Stimulated activated CD4-positive, alpha-beta T cell treated with anti-CD3 and anti-CD28 coated beads, Interleukin-2, amount 100 ng/mL, for 24 hours (primary cell): ENCODE measurements at places on chromosomes 2 and 18.

GRCh38 chr2:149877913-149878312 is 290.3 kb upstream of the MMADHC start:
- no peak for DNase-seq

- no peak for DNase-seq
Measured at GRCh38 chr18:59140302-59140885, 710 bp downstream of the SEC11C start.

GRCh38 chr18:45874491-45875184 is 49.2 kb downstream of the SIGLEC15 start:
- peak; percentile 62 for DNase-seq

DNA sequence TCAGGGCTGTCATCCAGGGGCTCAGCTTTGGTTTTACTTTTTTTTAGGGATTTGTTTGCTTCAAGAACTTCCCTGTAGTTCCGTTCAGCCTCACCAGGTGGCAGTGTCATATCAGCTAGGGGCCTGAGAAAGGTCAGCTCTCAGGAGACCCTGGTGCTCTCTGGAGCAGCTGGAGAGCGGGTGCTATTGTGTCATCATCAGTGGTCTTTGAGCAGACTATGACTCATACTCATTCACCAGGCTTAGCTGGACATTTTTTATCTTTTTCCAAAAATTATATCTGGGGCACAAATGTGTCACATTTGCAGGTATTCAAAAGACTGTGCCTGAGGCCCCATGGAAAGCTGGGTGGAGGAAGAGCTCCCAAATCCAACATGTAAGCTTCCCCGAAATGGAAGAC is 24.4 kb downstream of the ZNF892 start:
- no peak for DNase-seq

DNA sequence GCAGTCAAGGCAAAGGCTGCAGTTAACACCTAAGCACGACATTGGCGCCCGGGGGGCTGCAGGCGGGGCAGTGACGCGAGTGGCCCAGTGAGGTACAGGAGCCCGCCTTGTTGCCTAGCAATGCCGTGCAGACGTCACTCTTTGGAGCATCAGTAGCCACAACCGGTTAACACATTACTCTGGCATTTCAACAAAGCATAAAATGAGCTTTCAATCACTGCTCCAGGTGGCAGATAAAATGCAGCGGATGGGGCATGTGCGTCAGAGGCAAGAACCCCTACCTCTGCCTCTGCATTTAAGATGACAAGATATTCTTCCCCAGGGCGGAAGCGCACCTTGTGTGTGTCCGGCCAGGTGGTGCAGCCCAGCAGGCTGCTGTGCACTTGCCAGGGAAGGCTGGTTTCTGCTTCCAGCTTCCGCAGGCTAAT is 139.4 kb downstream of the MTCL1 start:
- no peak for DNase-seq

DNA sequence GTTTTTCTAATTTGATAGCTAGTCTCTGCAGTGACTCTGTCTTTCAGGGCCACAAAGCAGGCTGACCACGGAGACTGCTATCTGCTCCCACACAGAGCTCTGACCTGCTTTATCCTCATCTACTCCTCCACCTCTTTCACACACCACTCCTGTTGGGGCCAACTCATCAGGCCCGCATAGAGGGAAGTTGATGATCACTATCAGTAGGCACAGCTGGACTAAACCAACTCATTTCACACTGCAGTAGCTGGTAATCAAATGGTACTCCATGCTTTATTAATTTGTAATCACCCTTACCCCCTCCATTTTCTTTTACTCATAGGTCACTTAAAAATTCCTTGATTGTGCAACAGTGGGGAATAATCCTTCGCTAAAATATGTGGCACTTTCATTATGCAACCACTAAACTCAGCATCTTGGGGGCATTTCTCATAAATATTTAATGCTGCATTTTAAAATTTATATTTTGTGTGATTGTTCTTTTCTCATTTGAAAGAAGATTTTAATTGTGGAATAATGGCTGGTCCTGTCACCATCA is 249.8 kb upstream of the GCFC2 start:
- DNase-seq = no peak

GRCh38 chr2:121735518-121736074 is 1.1 kb downstream of the NIFK start:
- DNase-seq = no peak

- DNase-seq = no peak
Measured at GRCh38 chr2:85810371-85811179, 56.8 kb downstream of the ATOH8 start.

DNA sequence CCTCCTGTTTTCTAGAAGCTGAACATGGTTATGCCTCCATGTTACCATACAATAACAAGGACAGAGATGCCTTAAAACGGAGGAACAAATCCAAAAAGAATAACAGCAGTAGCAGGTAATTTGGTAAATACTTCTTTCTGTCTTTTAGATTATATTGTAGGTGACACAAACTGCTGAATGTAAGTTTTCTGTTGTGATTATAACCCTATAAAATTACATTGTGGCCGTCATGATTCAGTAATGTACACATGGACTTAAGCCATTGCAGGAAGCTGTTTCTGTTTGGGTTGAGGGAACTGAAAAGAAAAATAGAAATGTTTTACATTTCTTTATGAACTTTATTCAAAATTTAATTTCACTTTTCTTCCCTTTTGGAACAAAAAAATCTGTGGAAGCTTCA is 1.2 kb downstream of the MXD1 start:
- DNase-seq = no peak
